Sciatic nerve (tissue), 2 donors: ENCODE measurements at places on chromosomes 1 and 21. TPM values are rescaled to one million over a fixed set of nuclear protein-coding genes. Genes with fewer than 3 reads are reported as not detected.

The ANKRD34A gene
- total RNA-seq = 1.2 TPM

DNA sequence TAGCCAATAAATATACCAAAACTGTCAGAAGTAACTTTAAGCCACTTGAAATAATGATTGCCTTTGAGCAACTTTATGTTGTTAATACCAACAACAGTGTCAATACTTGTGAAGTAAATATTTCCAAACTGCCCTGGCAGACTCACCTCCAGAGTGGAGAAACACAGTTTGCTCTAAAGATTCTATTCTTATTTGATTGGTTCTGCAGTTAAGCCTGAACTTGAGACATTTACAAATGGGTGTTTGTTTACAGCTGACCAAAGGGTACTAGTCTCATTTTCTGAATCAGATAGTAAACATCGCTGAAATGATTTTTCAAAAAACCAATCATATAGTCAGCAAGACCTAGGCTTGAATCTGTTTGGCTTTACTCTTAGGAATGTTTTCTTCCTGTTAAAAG, 1.3 kb upstream of the MYOC start:
- DNase-seq = no peak

- DNase-seq = no peak
Measured at GRCh38 chr1:165738794-165739193, 29.9 kb downstream of the TMCO1 start.

DNA sequence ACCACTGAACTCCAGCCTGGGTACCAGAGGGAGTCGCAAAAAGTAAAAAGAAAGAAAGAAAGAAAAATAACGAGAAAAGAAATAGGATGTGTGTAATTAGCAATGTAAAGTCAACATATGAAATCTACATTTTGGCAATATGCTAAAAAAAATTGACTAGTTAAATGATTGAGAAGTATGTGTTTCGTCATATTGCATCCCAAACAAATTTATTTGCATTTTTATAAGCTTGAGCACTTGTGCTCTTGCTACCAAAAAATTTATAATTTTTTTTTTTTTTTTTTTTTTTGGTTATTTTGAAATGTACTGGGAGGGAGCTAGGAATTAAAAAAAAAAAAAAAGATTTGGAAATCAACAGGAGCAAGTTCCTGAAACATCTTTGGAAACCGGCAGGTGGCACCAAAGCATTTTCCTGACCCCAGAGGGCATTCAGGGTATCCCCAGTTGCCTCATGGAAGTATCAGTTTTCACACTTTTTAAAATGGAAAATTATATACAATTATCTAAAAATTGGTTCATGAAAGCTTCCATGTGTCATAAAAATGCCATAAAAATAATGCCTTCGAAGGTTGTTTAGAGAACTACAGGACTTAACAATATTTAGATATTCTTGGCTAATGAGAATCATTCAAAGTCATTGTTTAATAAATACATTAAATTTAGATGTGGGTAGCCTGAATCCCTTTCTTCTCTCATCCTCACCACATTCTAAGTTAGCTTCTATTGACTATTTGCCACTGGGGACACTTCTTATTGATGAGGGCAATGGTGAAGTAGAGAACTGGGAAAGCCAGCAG, 4.8 kb upstream of the HEATR1 start:
- peak; percentile 66 for DNase-seq

The RWDD3 gene
- 25.9 TPM for total RNA-seq

The FBXO2 gene
- 24.7 TPM for total RNA-seq

DNA sequence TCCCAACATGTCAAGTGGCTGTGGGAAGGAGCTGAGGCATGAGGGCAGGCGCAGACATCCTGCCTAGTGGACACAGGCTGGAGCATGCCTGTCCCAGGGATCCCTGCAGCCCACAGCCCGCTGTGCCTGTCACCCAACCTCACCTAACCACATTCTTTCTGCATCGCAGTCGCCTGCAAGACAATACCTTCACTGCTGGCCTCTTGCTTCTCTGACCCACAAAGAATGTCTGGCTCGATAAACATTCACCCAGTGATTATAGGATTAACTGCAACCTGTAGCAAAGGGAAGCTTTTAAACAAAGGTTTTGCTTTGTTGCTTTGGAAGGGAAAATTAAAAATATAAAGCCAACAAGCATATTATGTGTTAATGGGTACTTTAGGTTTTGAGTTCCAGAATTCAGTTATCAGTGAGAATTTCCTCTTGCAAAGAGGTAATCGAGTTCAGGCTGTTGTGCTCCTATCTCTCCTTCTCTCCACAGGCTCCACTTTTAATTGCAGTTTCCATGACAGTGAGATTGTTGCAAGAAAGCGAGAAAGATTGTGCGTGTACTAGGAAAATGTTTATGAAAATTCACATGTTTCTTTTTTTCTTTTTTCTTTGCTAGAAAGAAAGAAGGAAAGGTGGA, 40.0 kb upstream of the ZNF648 start:
- DNase-seq = no peak

The IL22RA1 gene
- total RNA-seq = not detected

DNA sequence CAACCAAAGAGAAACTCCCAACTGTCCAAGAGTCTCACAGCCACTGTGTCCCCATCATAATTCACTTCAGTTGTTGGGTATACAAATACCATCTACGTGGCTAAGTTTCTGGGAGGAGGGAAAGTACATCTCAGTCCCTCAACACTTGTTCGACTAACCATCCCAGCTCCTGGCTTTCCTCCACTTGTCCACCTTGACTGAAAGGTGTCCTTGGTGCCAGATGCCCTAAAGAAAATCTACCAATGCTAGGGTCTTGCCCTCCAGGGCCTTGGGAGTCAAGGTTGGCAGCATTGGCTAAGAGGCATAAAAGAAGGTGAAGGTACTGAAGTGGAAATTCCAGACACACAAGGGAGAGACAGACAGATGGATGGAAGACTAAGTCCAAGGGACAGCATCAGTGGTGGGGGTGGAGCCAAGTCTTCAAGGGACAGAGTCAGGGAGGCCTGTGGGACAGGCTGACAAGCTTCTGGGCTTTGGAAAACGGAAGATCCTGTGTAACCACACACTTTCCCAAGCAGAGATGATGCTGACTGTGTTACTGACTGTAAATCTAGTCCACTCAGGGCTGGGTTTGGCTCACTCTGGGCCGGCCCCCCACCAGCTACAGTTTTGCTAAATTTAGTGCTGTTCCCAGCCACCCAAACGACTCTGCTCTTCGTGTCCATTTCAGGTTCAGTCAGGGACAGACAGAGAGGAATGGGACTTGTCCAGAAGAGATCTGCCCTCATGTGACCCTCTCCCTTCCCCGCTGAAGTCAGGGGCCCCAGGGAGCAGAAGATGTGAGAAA, 60.1 kb downstream of the CD34 start:
- no peak for DNase-seq

DNA sequence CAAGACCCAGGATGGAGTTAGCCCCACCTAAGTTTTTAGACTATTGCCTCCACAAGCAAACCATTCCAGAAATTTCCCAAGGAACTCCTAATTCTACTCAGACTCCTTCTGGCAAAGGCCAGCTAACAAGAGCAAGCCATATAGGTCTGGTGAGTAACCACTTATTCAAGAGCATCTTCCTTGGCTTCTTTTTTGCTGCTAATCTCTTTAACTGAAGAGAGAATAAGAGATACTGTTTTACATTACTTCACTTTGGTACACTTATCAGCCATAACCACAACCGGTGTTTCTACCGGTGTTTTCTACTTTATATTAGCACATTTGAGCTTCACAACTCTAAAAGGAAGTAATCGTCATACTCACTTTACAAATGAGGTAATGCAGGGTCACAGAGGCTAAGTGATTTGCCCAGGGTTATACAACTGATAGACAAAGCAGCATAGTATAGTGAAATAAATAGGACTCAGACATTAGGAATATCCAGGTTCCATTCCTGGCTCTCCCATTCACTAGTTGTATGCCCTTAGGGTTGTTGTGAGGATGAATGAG, 1.7 kb upstream of the EPS15 start:
- DNase-seq = no peak

DNA sequence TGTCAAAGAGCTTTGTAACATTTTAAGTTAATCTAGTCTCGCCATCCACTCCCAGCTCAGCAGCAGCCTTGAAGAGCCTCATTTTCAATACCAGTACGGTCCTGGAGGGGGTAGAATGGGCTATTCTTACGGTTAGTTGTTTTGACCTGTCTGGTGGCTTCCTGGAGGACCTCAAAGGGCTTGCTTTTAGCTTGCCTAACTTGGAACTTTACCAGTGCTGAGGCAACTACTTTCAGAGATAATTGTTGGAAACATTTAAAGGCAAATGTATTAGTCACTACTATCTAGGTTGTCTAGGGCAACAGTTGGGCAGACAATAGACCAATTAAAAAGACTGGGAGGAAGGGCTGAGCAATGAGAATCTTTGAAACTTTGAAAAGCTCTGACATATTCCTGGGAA, 56.0 kb downstream of the TTLL7 start:
- no peak for DNase-seq

- DNase-seq = no peak
Measured at GRCh38 chr1:215600258-215600792, 33.2 kb downstream of the KCTD3 start.

DNA sequence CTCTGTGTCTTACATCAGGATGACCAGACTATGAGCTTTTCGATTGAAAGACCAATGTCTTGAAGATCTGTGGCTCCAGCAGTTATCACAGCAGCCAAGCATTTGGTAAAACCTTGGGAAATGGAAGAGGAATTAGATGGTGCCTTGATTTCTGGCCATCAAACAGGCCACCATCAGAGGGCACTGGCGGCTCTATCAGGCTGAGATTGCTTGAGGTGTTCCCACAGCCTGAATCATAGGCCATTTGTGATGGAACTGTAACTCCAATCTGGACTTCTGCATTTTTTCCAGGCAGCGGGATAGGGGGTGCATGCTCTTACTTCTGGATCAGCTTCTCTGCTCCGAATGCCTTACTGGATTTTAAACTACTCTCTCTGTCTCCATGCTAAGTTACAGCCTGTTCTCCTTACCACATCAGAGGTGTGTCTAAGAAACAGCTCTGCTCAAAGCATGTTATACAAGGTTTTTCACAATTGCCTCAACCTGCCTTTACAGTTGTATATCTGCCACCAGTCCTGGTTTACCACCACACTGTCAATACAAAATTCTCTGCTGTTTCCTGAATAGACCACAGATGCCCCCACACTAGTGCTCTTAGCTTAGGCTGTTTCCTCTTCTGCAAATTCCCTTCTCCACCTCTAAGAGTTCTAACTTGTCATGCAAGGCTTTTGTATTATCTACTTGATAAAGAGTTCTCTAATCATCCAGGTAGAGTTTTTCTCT, 180.9 kb downstream of the PTGER3 start:
- DNase-seq = no peak

The TRAF3IP3 gene
- total RNA-seq = 8.3 TPM

GRCh38 chr1:44314452-44314851, 40.6 kb downstream of the ERI3 start:
- no peak for DNase-seq

The SYCP1 gene
- not detected for total RNA-seq

- no peak for DNase-seq
Measured at GRCh38 chr1:231869364-231869763, 242.8 kb downstream of the DISC1 start.

- no peak for DNase-seq
Measured at GRCh38 chr1:65177457-65177856, 29.5 kb downstream of the AK4 start.

GRCh38 chr1:223006371-223006770, 136.7 kb downstream of the TLR5 start:
- no peak for DNase-seq

The GIPC2 gene
- total RNA-seq = 4.0 TPM

DNA sequence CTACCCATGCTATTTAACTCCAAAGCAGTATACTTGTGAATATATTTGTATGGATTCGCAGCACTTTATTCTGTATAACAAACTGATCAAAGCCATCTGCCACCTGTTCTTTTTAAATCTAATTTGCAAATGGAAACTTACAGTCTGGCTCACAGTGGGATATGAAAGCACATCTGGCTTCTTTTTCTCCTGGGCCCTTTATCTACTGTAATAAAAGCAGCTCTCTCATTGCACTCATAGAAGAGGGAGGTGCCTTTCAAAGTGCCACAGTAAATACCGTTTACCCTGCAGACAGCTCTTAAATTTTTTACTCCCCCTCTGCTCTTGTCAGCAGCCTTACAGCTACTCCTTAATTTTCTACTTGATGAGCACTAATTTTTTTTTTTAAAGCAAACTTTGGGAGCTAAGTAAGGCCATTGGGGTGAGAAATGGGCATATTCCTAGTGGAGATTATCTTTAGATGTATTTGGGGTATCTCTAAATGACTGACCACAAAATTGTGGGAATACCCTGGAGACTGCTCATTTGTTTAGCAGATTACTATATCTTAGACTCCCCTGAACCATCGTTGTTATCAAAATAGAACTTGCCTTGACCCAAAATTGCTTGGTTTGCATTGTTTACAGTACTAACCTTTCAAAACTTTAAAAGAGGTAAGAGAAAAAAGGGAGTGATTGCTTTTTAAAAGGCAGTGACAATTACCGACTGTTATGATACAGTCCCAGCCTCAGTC, 110.1 kb downstream of the VPS13D start:
- no peak for DNase-seq

The TRPM2 gene
- total RNA-seq = 9.9 TPM

The TATDN3 gene
- 15.9 TPM for total RNA-seq

DNA sequence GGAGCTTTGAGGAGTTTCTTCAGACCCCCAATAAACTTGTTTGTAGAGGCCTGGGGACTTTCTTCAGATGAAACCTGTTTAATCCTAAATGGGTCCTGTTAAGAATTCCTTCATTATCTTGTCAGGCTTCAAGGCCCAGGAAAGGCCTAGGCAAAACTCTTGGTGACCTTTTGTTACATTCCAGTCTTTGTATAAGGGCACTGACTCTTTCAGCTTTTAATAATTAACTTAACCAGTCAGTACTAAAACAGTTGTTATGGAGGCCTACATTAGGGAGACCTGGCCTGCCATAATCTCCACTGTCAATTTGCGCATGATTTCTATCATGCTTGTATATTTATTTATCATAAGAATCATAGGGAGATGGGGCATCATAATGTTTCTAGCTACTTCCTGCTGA, 110.2 kb downstream of the FCRL5 start:
- DNase-seq = no peak

DNA sequence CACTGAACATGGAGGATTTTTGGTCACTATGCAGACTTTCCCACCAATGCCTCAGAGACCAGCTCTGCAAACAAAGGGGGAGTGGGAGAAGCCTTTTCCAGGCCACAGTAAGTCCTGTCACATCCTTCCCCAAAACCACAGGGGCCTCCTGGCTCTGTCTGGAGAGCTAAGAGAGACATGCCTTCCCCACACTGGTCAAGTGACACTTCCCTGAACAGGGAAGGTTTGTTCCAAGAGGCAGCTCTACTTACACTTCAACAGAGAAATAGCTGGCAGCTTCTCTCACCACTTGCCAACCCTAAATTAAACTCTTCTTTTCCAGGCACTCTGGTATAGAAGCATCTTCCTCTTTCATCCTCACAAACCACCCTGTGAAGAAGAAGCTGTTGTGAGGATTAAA, 39.7 kb downstream of the EDN2 start:
- DNase-seq = no peak
